ENCODE measurements at places on chromosomes 12 and 14.

GRCh38 chr12:46516933-46517578 lies 144.5 kb upstream of the SLC38A2 start:
- DNase-seq, result no peak

GRCh38 chr14:20613094-20614037 lies 22.2 kb upstream of the RNASE12 start:
- peak; percentile 97 for DNase-seq

DNA sequence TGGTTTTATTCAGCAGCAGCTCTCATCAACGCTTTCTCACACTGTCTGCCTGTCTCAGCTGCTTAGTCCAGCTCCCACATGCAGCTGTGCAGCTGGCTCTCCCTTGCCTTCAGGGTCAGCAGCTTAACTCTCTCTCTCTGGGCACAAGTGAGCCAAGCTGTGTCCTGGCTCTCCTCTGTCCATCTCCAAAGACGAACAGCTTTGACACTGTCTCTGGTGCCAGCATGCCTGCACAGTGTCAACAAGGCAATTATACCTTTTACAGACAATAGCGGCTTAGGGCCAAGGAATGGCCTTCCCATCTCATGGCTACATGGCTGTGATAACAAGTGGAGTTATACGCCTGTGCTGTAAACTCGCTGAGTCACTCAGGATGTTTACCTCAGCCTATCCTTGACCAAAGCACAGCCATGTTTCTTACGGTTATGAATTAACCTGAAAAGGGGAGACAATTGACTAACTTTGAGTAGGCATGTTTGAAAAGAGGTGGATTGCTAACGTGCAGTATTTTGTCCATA lies 38.4 kb upstream of the MANSC4 start:
- DNase-seq, result peak; percentile 43

DNA sequence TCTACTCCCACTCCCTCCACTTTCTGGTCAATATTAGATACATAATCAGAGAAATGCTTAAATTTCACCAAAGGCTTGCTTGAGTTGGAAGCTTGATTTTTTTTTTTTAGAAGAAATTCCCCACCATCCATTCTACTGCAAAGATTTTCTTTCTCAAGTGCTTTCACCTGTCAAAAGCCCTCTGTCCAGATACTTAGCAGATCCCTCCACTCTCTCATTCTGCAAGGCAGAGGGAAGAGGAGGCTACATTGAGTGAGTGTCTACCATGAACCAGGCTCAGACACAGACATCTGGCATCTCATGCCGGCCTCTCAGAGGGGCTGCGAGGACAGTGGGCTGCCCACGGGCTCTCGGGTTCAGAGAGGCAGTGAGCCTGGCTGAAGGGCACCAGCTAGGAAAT lies 127.6 kb upstream of the GSC start:
- no peak for DNase-seq

DNA sequence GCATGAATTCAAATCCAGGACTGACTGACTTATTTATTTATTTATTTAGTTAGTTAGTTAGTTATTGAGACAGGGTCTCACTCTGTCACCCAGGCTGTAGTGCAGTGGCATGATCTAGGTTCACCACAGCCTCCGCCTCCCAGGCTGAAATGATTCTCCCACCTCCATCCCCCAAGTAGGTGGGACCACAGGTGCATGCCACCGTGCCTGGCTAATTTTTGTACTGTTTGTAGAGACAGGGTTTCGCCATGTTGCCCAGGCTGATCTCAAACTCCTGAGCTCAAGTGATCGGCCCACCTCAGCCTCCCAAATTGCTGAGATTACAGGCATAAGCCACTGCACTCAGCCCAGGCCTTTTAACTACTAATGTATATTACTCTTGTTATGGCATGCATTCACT lies 36.0 kb downstream of the BTG1 start:
- no peak for DNase-seq

DNA sequence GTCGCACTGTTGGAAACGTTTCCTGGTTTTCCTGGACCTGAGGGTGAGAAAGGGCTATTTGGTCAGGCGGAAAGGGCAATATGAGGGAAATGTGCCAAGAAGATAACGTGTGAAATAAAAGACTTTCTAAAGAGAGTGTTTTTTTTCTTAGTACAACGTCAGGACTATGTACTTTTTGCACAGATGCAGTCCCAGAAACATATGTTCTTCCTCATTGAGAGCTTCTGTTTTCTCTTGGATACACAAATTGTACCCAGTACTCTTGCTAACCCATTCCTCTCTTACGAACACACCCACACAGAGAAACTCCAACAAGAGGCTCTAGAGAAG lies 669 bp upstream of the PKP2 start:
- no peak for DNase-seq

GRCh38 chr14:92570674-92571262 lies 57.2 kb downstream of the RIN3 start:
- no peak for DNase-seq

DNA sequence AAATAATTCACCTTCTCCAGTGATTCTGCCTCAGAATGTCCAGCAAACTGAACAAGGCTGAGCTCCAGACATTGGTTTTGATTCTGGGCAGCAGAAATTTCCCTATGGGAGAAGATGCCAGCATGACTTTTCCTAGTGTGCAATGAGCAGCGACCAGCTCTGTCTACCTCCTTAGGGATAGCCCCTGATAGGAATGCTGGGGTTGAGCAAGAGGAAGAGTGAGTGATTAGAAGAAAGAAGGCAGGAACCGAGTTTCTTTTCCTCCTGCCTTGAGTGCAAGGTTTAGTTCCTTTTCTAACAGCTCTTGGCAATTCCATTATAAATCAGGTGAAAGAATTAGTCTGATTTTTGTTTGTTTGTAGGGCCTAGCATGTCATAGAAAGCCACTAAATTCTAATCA lies 379.0 kb downstream of the DAD1 start:
- no peak for DNase-seq

GRCh38 chr12:21823581-21823980 lies 49.1 kb upstream of the KCNJ8 start:
- DNase-seq, result no peak

- no peak for DNase-seq
These were observed 188.4 kb downstream of the MSRB3 start for GRCh38 chr12:65466911-65467310.

GRCh38 chr12:77572371-77572770 lies 258.3 kb upstream of the NAV3 start:
- DNase-seq, result no peak

DNA sequence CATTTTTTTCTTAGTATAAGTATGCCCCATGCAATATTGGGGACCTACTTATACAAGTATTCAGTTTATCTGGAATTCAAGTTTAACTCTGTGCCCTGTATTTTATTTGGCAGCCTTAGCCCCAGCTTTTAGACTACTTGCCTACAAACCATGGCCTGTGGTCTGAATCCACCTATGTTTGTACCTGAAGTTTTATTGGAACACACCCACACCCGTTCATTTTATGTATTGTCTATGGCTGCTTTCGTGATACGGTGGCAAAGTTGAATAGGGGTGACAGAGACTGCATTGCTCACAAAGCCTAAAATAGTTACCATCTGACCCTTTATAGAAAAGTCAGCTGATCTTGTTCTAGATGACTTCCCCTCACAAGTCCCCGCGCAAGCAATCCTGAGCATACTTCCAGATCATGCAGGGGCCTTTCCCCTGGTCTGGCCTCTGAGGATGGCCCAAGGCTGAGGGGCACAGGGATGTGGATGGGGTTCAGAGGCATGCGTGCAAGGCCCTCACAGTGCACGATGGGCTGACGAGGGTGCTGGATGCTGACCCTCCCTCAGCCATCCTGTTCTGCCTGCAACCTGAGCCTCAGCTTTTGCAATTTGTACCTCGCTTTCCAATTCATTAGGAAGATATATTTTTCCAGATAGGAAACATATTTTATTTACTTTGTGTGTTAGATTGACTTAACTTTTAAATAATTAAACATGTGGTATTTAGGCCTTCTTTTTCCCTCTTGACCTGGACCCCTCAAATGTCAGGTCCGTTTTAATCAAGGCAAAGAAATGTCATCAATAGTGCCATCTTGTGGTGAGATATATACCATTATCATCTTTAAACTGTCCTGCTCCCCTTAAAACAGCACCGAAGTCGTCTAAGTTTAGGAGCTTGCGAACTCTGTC lies 527.3 kb upstream of the CCDC196 start:
- no peak for DNase-seq

- no peak for DNase-seq
These were observed 6.7 kb downstream of the FOXN4 start for GRCh38 chr12:109302358-109302757.

GRCh38 chr12:25789541-25789944 lies 168.9 kb upstream of the RASSF8 start:
- no peak for DNase-seq

DNA sequence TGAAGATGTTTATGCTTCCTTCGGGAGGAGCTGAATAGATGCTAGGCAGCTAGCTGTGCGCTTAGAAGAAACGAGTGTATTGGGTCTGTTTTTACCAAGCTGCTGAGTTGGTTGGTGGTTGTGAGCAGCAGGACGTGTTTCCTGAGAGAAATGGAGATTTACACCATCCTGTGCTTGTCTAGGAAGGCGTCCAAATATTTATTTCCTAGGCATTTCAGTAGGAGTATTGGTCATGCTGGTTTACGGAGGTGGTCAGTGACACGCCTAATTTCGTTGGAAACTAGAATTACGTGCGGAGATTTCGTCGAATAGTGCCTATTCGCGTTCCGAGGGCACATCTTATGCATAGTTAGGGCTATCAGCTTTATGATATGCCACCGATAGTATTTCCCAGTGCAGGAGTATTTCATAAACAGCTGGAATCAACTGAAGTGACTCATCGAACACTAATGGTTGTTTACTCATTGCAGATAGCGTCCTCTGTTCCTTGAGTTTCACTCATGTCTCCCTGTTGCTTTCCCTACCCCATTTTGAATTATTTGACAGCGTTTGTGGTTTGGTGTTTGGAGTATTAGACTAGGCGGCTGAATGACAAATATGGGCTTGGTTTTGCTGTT lies 780 bp downstream of the TBC1D15 start:
- DNase-seq, result no peak

- no peak for DNase-seq
These were observed 64.1 kb upstream of the OTX2 start for GRCh38 chr14:56874375-56874774.

- DNase-seq, result no peak
These were observed 38.2 kb upstream of the ZNF641 start for GRCh38 chr12:48388938-48389337.

GRCh38 chr14:24271134-24271833 lies at the start of gene RABGGTA:
Gene RABGGTA, minus strand, starts transcription at chr14:24271597. Its CDS starts 482 bp downstream, at chr14:24271115.
- DNase-seq, result peak; percentile 51

- no peak for DNase-seq
These were observed 246.4 kb downstream of the TMEM132C start for GRCh38 chr12:128513331-128513730.

DNA sequence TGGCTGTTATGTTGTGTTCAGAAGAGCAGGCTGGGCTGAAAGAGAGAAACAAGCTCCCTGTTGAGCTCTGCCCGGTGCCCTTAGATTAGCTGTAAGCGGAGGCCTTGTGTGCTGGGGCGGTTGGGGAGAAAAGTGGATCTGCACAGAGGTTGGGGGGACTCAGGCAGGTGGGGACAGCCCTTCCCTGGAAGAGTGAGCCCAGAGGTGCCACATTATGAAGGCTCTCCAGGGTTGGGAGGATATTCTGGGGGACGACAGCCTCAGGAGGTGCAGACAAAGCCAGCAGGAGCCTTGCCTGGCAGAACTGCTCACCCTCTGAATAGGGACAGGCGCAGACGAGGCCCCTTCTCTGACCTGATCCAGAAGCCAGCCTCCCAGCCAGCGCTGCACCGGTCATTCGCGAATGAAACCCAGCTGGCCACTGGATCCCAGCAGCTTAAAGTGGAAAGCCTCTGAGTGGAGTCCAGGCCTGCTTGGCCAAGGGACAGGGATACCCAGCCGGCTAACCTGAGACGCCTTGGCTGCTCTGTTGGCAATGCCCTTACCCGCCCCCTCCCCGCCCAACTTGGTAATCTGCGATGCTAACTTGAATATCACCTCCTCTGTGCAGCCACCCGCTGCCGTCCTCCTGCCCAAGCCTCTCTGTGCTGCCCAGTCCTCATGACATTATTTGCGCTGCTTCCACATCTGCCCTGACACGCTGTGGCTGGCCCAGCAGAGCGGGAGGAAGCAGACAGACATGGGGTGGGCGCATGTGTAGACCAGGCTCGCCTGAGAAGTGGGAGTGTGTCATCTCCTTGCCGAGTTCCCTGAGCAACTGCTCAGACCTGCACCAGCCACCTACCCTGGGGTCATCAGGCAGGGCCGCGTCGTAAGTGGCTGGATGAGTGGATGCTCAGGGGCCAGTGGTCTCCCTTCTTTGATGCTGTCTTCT lies 5.6 kb downstream of the HIP1R start:
- no peak for DNase-seq

GRCh38 chr12:66188584-66189485 lies at the start of gene IRAK3:
Gene IRAK3, plus strand, starts transcription at chr12:66189214. Its CDS starts 86 bp downstream, at chr12:66189300.
- no peak for DNase-seq

DNA sequence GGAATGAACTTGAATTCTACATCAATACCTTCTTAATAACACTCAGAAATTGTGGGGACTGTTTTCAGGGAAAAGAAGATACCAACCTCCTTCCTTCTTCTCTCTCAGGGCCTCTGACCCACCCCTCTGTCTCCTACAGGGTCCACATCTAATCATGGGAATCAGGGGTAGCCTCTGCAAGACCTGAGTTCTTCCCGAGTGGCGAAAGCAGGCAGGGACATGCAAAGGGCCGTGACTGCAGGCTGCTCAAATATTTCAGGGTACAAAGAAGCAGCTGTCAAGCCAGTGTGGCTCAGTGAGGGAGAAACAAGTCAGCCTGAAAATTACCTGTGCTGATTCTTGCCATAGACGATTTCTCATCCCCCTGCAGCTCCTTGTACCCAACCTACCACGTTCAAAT lies 123.1 kb upstream of the PARP11 start:
- no peak for DNase-seq

DNA sequence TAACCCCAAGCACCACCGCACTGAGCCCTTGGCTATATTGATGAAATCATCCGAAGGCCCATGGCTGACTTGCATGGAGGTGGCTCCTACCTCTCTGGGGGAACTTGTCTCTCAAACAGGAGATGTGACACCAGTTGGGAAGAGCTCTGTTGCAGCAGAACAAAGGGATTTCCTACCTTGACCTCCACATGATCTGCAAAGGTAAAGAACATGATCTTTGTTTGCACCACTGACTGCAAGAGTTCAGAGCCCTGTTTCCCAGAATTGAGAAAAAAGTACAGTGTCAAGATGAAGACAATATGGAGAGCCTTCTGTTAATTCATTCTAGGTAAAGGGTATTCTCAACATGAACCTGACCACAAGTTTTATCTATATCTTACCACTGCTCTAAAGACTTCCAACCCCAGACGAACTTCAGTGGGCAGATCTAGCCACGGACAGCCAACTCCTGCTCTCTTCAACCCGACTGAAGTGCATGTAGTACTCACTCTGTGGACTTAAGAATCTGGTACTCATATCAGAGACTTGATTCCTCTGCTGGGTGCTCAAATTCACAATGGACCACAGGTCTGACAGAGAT lies 32.1 kb downstream of the ZFYVE26 start:
- DNase-seq, result no peak
